ENCODE measurements at places on chromosomes 7 and 10.

DNA sequence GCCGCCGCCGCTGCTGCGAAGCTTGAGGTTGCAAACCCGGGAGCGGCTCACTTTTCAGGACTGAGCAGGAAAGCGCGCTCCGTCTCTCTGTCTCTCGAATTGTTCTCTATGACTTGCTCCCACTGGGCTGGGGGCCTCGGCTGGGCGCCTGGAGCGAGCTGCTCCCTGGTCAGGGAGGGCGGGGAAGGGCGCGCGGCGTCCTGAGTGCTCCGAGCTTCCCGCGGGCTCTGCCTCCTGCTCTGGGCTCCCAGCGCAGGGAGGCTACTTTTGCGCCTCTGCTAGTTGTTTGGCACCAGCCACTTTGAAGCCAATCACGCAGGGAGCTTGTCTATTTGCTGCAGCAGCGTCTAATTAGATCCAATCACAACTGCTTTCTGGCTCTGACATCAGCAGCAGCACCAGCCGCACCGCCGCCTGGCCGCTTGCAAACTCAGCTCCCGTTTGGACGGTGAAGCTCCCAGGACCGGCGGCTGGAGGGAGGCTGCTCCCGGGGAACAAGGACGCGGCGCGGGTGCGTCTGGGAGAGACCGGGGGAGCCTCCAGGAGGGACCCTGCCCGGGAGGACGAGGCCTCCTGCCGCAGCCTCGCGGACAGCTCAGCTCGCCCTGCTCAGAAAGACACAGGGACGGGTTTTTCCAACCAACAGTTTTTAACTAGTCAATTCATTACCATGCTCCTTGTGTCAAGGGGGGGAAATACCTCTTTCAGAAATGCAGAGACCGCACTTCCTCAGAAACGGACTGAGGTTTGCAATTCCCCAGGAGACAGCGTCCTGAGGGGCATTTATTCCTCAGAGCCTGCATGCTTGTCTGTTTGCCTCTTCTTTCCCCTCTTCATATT lies at the start of gene ADARB2:
Gene ADARB2, minus strand, starts transcription at position 304 of the 840 bp plus-strand sequence.
- no peak for DNase-seq

DNA sequence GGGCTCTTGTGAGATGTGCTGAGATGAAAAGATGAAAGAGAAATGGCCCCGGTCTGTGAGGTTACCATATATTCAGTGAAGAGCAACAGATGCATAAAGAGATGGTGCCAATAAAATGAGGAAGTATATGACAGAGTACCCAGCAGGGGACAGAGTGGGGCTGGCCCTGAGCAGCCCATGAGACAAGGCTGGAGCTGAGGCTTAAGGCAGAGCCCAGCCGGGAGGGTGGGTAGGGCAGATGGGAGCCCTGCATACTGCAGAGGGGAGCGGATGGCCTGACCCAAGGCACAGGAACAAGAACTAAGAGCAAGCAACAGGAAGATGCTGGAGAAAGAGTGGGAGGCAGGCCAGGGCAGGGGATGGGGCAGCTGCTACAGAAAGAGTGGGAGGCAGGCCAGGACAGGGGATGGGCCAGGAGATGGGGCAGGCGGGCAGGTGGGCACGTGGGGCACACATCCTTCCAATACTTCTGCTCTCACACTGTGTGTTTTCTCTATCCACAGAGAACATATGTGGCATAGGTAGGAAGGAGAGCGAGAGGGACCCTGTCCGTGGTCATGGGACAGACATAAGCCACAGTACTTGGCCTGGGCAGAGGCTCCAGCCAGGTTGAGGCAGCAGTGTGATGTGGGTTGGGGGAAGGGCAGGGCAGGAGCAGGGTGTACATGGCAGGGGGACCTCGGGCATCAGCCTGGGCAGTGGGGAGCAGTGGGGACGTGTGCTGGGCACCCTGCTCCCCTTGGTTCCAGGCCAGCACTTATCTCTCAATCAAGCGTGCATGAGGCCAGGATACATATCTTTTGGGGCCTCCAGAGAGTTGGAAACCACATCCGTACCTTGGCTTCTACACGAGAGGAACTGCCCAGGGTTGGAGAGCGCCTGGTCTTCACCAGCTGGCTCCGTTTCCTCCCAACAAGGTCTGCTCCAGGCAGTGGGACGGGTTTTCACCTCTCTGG lies 91.6 kb upstream of the IKZF1 start:
- no peak for DNase-seq

DNA sequence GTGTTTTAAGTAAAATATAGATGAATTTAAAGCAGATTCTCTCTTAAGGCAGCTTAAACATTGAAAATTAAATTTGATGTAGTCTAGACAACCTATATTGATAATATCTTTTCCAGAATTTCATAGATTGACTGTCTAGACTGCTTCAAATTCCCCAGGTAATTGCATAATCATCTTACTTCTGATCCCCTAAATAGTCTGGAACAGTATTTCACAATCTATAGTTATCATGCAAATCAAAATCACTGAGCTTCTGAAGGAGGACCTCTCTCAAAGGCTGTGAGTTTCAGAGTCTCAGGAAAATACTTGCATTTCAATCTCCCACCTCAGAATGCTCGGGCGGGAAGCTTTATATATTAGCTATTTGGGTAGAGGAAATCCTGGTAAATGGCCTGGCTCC lies 87.3 kb downstream of the SEMA3A start:
- DNase-seq: no peak

DNA sequence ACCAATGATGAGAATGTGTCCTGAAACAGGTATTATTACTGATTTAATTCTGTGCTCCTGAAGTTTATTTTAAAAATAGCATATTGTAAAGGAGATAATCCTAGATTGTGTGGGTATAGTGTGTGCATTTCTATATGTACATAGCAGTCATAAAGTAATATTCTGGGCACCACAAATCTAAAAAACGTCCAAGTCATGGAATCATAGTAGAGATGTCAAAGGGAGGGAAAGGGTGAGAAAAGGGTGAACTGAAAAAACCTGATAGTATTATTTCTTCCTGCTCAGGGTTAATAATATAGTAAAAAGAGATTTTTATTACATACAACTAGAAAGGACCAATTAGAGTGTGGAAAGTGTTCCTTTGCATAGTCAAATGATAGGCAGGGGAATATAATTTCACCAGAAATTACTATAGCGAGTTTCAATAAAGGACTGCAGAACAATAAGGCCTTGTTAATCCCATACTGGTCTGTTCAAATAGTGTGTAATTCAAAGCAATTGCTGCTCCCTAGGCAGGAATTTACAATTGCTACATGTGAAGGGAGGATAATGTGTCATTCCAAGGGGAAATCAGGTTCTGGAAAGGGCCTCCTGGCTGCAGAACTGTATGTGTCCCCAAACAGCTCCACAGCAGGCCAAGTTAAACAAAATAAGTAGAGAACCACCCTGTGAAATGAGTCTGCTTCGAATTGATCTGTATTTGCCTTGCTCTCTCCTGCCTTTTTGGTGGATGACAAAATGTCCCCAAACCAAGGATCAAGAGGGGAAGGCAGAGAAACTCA lies 42.5 kb upstream of the KMT2E start:
- DNase-seq: no peak

GRCh38 chr7:133829336-133829897 lies 297.7 kb upstream of the LRGUK start:
- DNase-seq: no peak

Measured in AG04450 (cell line).